ENCODE measurements at places on chromosomes 12 and 14. TPM values are rescaled to one million over a fixed set of nuclear protein-coding genes. Genes with fewer than 3 reads are reported as not detected.

DNA sequence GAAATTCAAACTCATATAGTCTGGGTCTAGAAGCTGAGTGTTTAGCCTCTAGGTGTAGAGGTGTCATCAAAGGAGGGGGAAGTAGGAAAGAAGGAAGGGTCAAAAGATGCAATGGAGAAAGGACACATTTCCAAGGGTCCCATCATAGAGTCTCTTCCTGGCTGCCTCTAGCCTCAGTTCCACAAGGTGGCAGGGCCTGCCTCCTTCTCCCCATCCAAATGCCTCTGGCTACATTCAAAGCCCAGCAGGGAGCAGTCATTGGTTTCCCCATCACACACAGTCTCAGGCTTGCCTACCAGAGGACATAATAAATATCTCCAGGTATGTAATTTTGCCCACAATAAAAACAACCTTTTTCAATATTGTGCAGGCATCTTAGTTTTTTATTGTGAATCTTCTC, 2.1 kb upstream of the CCT2 start:
- H3K36me3 ChIP-seq = peaks cover 5% of the 10 kb centered on the region
- H3K4me1 ChIP-seq = peaks cover 13% of the 10 kb centered on the region

- DNase-seq = no peak
- no peak overlapping the region for H3K4me3 ChIP-seq
- no peaks in the 10 kb centered on the region for H3K4me1 ChIP-seq
- peaks cover 18% of the 10 kb centered on the region for H3K27me3 ChIP-seq
- H3K36me3 ChIP-seq = no peaks in the 10 kb centered on the region
- H3K27ac ChIP-seq = no peak overlapping the region
Measured at GRCh38 chr12:71499834-71500233, 60.2 kb downstream of the LGR5 start.

DNA sequence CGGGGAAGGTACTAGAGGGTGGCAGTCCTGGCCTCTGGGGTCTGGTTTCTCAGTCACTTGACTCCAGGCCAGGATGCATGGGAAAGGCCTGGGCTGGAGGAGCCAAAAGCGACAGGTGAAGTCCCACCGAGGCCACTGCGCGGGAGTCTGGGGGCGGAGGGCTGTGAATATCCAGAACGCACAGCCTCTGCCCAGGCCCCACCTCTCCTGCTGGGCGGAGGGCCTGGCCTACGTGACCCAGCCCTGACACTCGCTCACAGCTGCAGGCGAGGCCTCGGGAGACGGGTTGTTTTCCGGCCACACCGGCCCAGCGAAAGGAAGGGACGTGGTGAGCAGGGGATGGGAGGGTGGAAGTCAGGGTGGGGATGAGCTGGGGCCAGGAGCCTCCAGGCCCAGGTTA, 91.2 kb downstream of the RFLNA start:
- peaks cover 14% of the 10 kb centered on the region for H3K4me1 ChIP-seq
- H3K27ac ChIP-seq = no peak overlapping the region
- H3K36me3 ChIP-seq = no peaks in the 10 kb centered on the region
- H3K27me3 ChIP-seq = no peaks in the 10 kb centered on the region

DNA sequence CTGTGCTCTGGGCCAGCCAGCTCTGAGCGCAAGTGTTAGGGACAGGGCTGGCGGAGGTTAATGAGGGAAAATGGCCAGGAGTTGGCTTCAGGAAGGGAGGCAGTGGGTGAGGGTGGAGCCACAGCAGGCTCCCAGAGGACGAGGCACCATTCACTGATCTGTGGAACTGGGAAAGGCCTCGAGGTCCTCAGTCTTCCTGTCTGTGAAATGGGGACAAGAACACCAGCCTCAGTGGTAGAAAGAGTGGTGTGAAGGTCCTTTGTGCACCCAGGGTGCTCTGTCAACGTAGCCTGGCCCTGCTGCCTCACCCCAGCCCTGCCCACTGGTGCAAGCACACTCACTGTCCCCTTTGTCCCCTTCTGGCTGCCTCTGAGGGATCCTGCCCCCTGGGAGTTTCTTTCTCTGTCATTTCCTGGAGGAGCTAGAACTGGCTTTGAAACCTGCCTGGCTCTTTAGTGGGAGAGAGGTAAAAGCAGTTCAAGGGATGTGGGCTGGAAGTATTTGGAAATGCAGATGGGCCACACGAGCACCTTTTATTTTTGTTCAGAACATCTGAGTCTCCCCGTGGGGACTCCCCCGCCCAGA, 25.0 kb downstream of the SYNDIG1L start:
- no peaks in the 10 kb centered on the region for H3K36me3 ChIP-seq
- DNase-seq = no peak
- H3K27ac ChIP-seq = peak overlapping the region; percentile 79
- no peaks in the 10 kb centered on the region for H3K27me3 ChIP-seq
- peak overlapping the region; percentile 72 for H3K4me3 ChIP-seq

DNA sequence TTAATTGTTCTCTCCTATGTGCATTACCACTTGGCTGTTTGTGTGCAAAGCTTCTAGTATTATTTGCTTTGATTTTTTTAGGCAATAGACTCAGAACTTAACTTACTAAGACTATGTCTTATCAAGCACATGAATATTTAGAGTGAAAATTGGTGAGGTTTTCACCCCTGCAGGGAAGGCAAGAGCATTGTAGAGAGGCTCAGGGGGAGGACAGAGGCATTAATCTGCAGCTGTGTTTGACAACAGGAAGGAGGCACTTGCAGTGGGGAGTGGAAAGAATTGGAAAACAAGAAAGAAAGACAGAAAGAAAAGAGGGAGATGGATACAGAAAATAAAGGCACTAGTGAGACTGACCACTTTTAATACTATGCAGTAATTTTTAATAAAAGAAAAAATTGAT, 431.6 kb downstream of the PDZRN4 start:
- no peak overlapping the region for H3K27ac ChIP-seq
- no peaks in the 10 kb centered on the region for H3K27me3 ChIP-seq
- no peak overlapping the region for H3K4me3 ChIP-seq
- no peaks in the 10 kb centered on the region for H3K36me3 ChIP-seq
- no peaks in the 10 kb centered on the region for H3K4me1 ChIP-seq

Gene INSM2
- total RNA-seq = not detected

Gene SMCO2
- total RNA-seq = 1.1 TPM

Gene HCAR2
- 0.64 TPM for total RNA-seq

Gene GPN3
- total RNA-seq = 34.9 TPM
